Endodermal cell (in vitro differentiated cells): ENCODE measurements at places on chromosomes 16 and 17.

DNA sequence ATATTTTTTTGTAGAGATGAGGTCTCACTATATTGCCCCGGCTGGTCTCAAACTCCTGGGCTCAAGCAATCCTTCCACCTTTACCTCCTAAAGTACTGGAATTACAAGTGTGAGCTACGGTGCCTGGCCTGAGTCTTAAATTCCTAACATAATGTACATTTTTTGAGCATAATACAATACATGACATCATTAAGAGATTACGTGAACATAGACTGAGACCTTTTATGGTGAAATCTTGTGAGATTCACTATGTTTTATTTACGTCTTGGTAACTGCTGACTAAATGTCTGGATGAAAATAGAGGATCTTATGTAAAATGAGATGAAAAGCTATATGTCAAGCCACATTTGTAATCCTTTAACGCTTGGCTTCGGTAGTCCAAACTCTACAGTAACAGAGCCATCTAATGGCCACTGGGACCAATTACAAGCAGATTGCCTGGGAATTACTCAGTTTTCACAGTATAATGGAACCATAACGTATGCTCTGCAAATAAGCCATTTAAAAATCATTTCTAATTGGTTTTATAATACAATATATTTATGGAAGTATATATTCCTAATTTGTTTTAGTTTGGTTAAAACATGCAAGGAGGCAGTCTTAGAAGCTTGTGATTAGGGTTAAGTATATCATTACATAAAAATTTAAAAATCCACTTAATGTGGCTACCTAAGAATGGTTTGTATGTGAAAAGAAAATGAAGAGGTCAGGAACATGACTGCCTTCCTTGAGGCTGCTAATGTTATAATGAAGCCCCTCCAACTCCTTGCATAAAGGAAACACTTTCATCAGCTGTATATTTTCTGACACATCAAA, 8.1 kb upstream of the EFCAB13 start:
- DNase-seq: peak; percentile 71

DNA sequence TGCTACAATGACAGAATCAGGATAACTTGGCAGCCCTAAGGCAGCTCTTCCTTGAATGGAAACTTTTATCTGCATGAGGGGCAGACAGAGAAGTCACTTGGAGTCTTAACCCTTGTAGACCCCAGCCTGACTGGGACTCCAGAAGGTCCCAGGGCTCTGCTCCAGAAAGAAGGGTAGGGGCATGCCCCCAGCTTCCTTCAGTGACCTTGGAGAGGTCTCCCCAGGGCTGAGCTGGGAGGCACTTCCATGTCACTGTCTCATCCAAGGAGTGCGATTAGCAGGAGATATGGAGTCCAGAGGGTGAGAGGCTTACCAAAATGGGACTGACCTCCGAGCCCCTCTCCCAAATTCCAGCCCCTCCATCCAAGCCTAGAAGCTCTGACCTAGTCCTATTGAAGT, 3.4 kb upstream of the NLRC5 start:
- DNase-seq: no peak

GRCh38 chr16:26772503-26772902, 294.2 kb upstream of the C16orf82 start:
- DNase-seq: no peak

- DNase-seq: no peak
These were observed 59.4 kb upstream of the ALOX12 start for GRCh38 chr17:6936370-6937028.

DNA sequence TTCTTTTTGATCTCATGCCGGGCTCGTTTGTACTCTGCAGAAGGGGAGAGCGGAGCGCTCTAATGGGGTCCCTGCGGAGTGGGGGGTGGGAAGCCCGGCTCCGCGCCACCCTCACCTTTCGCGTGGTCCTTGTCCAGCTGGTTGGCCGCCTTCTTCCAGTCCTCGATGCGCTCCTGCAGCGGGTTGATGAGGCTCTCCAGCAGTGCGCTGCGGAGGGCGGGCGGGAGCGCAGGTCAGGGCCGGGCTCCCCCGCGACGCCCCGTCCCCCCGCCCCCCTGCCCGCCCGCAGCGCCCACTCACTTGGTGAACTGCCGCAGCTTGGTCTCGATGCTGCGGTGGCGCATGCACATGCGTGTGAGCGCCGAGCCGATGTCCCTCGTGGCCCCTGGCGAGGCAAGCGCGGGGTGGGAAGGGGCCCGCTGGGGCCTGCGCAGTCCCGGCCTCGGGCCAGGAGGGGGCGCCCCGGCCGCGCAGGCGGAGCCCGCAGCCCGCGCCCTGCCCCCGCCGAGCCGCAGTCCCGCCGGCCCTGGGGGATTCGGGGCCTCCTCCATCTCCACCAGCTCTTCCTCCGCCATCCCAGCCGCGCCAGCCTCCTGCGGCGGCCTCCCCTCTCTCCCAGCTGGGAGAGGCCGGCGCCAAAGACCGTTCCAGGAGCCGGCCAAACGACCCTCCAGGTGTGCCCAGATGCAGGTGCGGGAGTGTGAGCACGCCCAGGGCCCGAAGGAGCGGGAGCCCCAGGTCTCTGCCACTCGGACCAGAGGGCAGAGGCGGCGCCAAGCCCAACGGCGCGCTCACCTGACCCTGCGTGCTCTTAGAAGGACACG, 6.0 kb downstream of the MTSS2 start:
- peak; percentile 87 for DNase-seq

DNA sequence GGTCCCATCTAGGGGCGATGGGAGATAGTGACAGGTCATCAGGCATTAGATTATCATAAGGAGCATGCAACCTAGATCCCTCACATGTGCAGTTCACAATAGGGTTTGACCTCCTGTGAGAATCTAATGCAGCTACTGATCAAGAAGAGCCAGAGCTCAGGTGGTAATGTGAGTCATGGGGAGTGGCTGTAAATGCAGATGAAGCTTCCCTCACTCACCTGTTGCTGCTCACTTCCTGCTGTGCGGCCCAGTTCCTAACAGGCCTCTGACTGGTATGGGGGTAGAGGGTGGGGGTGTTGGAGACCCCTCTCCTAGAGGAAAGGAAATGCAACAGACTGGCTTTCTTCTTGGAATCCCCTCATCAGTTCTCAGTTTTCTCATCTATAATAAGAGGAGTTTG, 131.4 kb downstream of the CA10 start:
- DNase-seq: peak; percentile 72
